ENCODE measurements at places on chromosomes 5 and 9.

GRCh38 chr5:35924122-35924949 is 14.1 kb downstream of the CAPSL start:
- DNase-seq, result no peak

GRCh38 chr5:142934051-142934762 is 164.0 kb downstream of the ARHGAP26 start:
- no peak for DNase-seq

DNA sequence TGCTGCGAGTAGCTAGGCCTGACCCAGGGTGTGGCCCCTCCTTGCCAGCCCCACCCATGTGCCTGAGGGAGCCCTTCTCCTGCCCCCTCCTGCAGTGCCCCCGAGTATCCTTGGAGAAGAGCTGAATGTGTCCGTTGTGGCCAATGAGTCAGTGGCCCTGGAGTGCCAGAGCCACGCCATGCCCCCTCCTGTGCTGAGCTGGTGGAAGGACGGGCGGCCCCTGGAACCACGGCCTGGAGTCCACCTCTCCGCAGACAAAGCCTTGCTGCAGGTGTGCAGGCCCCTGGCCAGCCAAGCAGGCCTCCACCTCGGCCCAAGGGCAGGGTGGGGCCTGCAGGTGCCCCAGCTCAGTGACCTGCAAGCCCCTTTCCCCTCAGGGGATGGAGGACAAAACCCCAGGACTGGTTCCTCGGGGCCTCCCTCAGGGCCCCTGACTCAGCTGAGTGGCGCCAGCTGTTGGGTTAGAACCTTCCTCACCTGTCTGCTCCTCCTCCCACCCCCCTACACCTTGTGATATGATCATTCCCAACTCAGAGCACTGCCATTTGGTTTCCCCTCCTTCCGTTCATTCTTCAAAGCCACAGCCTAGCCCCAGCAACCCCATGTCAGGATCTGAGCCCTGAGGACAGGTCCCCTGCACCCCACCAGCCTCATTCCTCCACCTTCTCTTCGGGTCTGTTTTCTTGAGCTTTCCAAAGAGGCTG is 80.0 kb upstream of the ASS1 start:
- no peak for DNase-seq

DNA sequence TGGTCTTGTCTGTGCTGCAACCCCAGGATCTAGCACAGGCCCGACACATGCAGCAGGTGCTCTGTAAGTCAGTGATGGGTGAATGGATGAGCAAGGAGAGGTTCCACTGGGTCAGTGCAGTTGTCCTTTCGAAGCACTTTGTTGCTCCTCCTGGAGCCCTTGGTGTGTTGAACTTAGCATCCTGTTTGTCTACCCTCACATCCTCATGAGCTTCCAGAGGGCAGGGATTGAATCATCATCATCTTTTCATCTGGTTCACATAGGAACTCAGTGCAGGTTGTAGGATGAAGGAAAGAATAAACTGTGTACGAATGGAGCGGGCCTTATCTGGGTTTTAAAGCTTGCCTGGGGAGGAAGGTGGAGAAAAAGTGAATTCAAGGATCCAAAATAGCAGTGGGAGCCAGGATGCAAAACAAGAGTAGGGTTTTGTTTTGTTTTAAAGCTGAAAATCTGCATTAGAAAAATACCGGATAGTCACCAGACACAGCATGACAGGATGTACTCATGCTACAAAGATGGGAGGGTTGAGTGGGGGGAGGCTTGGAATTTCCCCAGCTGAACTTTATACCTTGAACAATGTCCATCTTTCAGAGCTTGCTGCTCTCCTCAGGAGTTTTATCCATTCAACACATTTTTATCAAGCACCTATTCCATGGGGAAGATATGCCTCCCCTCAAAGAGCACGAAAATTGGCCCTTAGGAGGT is 55.8 kb downstream of the PTTG1 start:
- DNase-seq, result no peak

Data from stimulated activated CD4-positive, alpha-beta T cell treated with anti-CD3 and anti-CD28 coated beads, Interleukin-1b, Interleukin-23, amount 100 ng/mL, for 48 hours (primary cell).